ENCODE measurements at places on chromosomes 12 and 14.

GRCh38 chr14:104147346-104148125 lies 9.1 kb downstream of the KIF26A start:
- no peak for DNase-seq

DNA sequence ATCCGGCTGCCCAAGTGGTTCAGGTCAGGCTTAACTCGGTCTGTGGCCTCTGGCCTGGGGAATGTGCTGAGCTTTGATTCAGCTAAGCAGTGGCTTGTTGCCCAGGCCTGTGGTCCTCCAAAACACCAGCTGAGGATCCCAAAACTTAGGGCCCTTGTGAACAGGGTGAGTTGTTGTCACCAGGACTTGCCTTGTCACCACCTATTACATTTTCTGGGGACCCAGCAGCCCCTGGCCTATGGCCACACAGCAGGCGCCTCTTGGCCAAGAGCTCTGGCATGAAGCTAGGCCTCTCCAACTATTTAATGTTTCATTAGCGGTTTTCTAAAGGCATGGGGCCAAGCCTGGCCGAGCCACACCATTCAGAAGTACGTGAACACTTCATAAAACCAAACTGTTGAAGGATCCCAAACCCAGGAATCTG lies 343.7 kb downstream of the CACNA1C start:
- DNase-seq: no peak

- no peak for DNase-seq
Observed at GRCh38 chr14:105287249-105288102, 13.3 kb downstream of the BRF1 start.

GRCh38 chr14:73312687-73313086 lies 75.4 kb downstream of the PAPLN start:
- DNase-seq: no peak

- DNase-seq: no peak
Observed at GRCh38 chr14:82126006-82126405, 592.4 kb upstream of the SEL1L start.

- DNase-seq: no peak
Observed at GRCh38 chr14:89372512-89372883, 44.5 kb downstream of the FOXN3 start.

DNA sequence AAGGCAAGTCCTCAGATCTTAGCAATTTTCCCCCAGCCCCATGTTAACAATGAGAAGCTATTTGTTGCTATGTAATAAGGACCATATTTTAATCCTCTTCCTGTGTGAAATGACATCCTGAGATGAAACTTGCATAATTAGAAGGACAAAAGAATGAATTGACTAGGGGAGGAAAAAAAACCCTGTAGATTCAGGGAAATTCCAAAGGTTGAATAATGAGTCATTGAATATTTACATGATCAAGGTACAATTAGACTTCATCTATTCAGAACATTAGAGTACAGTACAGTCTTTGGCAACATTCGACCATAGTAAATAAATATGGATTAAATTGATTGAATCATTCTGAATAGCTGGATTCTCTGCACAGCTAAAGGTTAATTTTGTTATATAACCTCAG lies 9.4 kb downstream of the MYBPC1 start:
- no peak for DNase-seq

GRCh38 chr12:27550653-27550975 lies 26.6 kb downstream of the PPFIBP1 start:
- no peak for DNase-seq

- DNase-seq: no peak
Observed at GRCh38 chr12:16323010-16323409, 24.4 kb upstream of the MGST1 start.

- DNase-seq: no peak
Observed at GRCh38 chr12:16881986-16882570, 276.1 kb upstream of the LMO3 start.

- DNase-seq: no peak
Observed at GRCh38 chr12:64059685-64060084, 162.4 kb downstream of the KICS2 start.

GRCh38 chr14:75946785-75947184 lies 35.0 kb downstream of the TGFB3 start:
- no peak for DNase-seq

DNA sequence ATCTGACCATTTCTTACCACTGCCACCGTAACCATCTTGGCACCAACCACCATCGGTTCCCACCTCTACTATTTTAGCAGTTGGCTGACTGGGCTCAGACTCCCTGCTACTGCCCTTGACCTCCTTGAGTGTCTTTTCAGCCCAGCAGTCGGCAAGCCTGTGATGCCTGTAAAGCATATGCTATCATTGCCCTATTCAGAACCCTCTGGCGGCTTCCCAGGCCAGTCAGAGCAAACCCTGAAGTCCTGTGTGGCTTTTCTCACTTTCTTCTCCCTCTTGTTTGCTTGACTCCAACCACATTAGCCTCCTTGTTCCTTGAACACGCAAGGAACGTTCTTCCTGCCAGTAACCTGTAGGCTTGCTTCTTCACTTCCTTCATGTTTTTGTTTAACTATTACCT lies 6.2 kb downstream of the IRAK3 start:
- no peak for DNase-seq

GRCh38 chr14:69696633-69697557 lies 70.0 kb upstream of the SRSF5 start:
- DNase-seq: no peak

DNA sequence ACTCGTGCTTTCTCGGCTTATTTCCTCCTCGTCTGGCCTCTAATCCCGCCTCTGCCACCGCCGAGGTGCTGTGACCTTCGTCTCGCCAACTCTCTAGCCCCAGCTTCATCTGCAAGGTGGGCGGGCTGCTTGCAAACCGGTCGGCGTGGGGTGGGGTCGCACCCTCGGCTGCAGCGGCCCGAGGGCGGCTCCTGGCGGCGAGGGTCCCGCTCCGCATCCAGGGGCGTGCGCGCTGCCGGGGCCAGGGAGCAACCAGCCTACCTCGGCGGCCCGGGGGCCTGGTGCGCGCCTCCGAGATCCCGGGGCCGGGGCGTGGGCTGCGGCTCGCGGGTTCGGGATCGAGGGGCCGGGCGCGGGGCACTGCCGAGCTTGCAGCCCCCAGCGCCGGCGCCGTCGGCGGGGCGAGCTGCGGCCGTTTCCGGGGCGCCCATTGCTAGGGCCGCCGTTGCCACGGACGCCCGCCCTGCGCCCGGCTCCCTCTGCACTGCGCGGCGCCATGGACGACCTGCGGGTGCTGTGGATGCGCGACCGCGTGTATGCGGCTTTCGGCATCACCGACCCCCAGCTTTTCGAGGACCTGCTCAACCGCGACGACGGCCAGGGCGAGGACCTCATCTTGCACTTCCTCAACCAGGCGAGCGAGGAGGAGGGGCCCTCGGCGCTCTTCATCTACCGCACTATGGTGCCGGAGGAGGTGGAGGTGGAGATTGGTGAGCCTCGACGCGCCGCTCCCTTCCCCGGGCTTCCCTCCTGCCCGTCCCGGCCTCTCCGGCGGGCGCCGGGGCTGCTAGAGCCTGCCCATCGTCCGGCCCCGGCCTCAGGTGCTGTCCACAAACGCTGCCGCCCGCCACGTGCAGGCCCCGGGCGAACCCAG lies at the start of gene DNAH10:
DNAH10 (plus strand) TSS at position 461 of the 874 bp plus-strand sequence; CDS start at position 497, 36 bp downstream.
- DNase-seq: peak; percentile 42

- no peak for DNase-seq
Observed at GRCh38 chr12:5643266-5643665, 211.4 kb downstream of the NTF3 start.

DNA sequence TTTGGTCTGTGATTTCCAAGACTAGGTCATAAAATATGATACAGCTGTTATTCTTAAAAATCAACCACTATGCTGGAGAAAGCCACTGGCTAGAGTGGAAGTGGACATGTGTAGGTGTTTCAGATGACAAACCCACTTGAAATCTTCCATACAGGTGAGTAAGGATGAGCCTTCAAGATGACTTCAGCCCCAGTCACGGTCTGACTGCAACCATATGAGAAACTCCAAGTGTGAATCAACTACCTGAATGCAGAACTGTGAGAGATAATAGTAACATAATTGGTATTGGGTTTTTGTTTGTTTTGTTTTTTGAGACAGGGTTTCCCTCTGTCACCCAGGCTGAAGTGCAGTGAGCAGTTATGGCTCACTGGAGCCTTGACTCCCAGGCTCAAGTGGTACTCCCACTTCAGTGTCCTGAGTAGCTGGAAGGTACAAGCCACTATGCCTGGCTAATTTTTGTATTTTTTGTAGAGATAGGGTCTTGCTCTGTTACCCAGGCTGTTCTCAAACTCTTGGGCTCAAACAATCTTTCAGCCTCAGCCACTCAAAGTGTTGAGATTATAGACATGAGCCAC lies 273.3 kb upstream of the LRIG3 start:
- no peak for DNase-seq

DNA sequence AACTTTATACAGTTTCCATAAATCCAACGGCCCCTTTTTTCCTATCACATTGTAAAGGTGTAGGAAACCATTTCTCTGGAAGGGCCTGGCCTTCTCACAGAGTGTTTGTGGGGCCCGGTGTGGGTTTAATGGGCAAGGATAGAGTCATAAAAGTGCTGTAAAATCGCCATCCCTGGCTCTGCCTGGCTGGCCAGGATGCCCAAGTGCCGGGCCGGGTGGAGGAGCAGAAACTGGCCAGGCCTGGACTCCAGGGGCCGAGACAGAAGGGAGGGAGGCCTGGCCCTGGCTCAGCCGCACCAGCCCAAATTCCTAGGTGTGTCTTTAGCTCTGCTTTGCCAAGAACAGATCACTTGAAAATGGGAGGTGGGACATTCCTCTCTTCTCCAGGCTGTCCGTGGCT lies 77.1 kb upstream of the DICER1 start:
- DNase-seq: no peak

- no peak for DNase-seq
Observed at GRCh38 chr14:73870525-73871235, 16.0 kb upstream of the ZNF410 start.

DNA sequence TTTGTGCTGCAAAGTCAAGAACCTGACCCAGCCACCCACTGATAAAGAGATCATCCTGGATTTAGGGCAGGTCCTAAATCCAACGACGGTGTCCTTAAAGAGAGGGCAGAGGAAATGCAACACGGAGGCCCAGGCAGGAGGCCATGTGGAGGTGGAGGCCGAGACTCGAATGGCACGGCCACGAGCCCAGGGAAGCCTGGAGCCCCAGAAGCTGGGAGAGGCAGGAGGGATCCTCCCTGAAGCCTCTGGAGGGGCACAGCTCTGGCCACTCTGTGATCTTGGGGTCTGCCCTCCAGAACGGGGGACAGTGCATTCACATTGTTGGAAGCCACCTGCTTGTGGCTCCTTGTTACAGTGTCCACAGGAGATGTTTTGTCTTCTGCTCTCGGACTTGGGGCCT lies 63.0 kb downstream of the GALNT9 start:
- DNase-seq: no peak

GRCh38 chr12:53045696-53046045 lies 4.2 kb upstream of the TNS2 start:
- no peak for DNase-seq

DNA sequence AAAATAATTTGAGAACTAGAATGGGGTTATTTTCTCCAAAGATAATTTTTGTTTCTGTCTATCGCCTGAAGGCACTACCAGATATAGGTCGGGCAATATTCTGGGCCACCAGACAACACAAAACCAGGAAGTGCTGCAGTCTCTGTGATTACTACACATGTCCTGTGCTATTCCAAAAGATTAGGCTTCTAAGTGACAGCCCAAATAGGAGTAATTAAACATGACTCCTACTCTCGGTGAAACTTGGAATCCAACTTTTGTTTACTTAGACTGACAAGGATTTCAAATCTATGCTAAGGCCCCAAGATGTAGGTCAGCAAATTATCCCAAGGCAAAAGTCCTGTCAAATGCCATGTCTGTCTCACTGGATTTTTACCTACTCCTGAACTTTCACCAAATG lies 157.6 kb upstream of the LRFN5 start:
- no peak for DNase-seq

GRCh38 chr12:73947326-73948026 lies 590.2 kb upstream of the ATXN7L3B start:
- DNase-seq: no peak

- DNase-seq: no peak
Observed at GRCh38 chr14:55254581-55254980, 16.6 kb upstream of the FBXO34 start.

DNA sequence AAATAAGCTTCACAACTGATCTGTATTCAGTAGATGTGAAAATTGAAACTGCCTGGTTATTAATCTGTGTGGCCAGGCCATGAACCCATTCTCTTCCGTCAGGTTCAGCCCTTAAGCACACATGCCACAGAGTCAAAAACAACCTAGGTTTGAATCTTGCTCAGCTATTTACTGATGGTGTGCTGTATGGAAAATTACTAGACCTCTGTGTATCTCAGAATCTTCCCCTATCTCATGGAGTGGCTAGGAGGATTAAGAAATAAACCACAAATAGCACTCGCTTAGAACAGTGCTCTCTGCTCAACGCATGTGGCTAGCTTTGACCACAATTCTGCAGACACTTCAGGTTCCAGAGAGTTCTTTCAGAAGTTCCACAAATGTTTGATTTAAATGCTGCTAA lies 240.7 kb upstream of the PLEKHG7 start:
- DNase-seq: no peak

DNA sequence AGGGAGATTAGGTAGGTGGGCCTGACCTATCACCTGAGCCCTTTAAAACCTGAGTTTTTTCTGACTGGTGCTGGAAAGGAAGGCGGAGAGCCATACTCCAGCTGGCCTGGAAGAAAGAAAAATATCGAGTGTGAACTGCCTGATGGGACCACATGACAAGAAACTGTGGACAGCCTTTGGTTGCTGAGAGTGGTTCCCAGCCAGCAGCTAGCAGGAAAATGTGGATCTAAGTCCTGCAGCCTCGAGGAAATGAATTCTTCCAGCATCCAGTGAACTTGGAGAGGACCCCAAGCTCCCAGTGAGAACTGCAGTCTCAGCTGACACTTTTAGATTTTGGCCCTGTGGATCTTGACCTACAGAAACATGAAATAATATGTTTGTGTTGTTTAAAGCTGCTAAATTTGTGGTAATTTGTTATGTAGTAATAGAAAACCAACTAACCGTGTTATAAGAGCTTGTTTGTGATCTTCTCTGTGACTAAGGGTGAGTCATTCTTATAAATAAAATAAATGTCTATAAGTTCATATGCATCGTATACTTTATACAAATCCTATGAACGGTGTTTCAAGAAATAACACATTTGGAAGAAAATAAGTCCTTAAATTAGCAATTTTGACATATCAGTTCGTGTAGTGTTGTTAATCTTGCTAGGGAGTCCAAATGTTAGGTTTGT lies 359.6 kb downstream of the BMP4 start:
- DNase-seq: no peak

GRCh38 chr12:39138268-39138667 lies 232.9 kb upstream of the CPNE8 start:
- DNase-seq: no peak

- DNase-seq: no peak
Observed at GRCh38 chr12:76866726-76867125, 12.1 kb downstream of the CSRP2 start.

DNA sequence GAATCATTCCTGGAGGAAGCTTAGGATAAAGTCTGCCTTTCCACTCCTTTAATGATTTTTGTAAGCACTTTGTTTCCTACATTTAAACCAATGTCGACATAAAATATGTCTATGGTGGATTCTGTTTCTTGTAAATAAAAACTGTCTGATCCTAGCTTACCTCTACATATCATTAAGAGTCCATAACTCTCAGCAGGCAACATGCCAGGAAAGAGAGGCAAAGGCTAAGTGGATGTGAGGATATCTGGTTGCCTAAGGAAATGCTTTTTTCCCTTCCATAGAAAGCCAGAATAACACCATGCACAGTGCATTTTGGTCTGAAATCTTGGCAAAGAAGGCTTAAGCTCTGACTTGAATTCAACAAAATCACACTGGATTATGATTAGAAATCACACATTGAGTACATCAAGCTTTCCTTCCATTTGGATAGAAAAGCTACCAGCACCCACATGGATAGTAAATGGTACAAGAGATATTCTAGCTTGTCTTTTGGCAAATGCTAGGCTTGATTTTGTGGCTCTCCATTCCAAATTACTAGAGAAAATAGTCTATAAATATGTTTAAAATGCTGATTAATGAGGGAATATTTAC lies 57.0 kb upstream of the CNTN1 start:
- no peak for DNase-seq

Measured in stimulated activated CD4-positive, alpha-beta T cell treated with anti-CD3 and anti-CD28 coated beads, TNF-alpha, amount 100 ng/mL, for 1 hour (primary cell).